ENCODE measurements at places on chromosomes 4 and X. TPM values are rescaled to one million over a fixed set of nuclear protein-coding genes. Genes with fewer than 3 reads are reported as not detected.

Gene CYBB
- 17.8 TPM for total RNA-seq

DNA sequence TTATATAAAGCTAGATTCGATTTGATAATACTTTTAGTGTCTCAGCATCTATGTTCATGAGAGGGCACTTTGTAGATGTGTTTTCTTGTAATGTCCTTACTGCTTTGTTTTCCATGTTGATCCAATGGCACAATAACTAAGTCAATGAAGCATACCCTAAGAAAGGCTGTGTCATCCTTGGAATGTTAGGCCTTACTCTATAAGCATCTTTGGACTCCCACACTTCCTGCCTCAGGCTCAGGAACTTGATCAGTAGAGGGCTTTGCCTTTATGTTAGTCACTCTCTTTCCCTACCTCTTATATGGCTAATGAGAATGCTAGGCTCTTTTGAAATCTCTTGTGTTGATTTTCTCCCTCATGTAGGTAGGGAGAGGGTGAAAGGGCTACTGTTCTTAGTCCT is 33.2 kb upstream of the EDA2R start:
- no peak overlapping the region for H3K27ac ChIP-seq
- H3K27me3 ChIP-seq, result no peaks in the 10 kb centered on the region
- H3K36me3 ChIP-seq, result no peaks in the 10 kb centered on the region
- DNase-seq, result no peak
- H3K4me3 ChIP-seq, result no peak overlapping the region

DNA sequence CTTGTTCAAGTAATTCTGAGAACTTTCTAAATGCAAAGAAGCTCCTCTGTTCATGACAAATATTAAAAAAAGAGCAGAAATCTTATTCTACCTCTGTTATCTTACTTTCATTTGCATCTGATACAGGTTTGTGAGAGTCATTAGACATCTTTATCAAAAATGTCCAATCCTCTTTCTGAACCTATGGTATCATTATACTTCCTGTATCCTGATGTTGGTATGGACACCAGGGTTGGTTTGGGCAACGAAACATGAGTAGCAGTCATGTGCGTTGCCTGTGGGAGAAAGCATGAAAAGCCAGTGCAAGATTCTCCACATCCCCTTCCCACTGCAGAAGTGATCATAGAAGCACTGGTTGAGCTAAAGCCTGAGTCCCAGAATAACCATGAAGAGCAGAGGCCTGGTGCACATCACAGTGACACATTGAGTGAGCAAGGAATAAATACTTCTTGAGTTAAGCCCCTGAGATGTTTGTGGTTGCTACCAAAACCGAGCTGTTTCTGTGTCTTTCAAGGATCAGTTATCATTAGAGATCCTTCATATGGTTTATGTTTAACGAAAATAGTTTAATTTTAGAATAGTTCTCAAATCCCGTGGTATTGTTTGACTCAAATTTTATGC is 197.2 kb downstream of the BANK1 start:
- no peak overlapping the region for H3K27ac ChIP-seq
- H3K4me1 ChIP-seq, result no peaks in the 10 kb centered on the region
- no peak overlapping the region for H3K4me3 ChIP-seq
- DNase-seq, result no peak
- no peaks in the 10 kb centered on the region for H3K36me3 ChIP-seq

GRCh38 chr4:139152249-139152648 is 24.8 kb downstream of the ELF2 start:
- H3K27ac ChIP-seq, result no peak overlapping the region
- H3K4me3 ChIP-seq, result no peak overlapping the region
- DNase-seq, result no peak

DNA sequence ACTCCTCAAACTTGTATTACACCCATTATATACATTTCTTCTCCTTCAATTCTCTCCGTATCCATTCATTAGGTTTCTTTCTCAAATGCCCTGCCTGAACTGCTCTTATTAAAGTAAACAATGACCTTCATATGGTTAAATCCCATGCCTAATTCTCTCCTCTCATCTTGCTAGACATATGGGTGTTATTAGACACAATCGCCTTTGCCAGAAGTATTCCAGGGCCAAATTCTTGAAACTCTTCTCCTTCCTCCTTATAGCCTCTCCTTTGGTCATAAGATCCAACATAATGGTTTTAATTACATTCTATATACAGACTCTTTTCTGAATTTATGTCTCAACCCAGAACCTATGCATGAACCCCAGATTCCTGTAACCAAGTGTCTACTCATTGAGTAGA is 4.8 kb downstream of the ANXA10 start:
- no peaks in the 10 kb centered on the region for H3K27me3 ChIP-seq
- no peaks in the 10 kb centered on the region for H3K4me1 ChIP-seq
- no peak overlapping the region for H3K27ac ChIP-seq
- no peaks in the 10 kb centered on the region for H3K36me3 ChIP-seq
- H3K4me3 ChIP-seq, result no peak overlapping the region
- DNase-seq, result no peak

GRCh38 chr4:52648836-52649235 is 10.3 kb downstream of the USP46 start:
- no peak overlapping the region for H3K27ac ChIP-seq
- DNase-seq, result no peak
- H3K27me3 ChIP-seq, result no peaks in the 10 kb centered on the region

Gene NPNT
- total RNA-seq, result 25.2 TPM

GRCh38 chr4:17189401-17189720 is 290.9 kb upstream of the LDB2 start:
- H3K36me3 ChIP-seq, result no peaks in the 10 kb centered on the region
- no peaks in the 10 kb centered on the region for H3K27me3 ChIP-seq
- H3K27ac ChIP-seq, result no peak overlapping the region

DNA sequence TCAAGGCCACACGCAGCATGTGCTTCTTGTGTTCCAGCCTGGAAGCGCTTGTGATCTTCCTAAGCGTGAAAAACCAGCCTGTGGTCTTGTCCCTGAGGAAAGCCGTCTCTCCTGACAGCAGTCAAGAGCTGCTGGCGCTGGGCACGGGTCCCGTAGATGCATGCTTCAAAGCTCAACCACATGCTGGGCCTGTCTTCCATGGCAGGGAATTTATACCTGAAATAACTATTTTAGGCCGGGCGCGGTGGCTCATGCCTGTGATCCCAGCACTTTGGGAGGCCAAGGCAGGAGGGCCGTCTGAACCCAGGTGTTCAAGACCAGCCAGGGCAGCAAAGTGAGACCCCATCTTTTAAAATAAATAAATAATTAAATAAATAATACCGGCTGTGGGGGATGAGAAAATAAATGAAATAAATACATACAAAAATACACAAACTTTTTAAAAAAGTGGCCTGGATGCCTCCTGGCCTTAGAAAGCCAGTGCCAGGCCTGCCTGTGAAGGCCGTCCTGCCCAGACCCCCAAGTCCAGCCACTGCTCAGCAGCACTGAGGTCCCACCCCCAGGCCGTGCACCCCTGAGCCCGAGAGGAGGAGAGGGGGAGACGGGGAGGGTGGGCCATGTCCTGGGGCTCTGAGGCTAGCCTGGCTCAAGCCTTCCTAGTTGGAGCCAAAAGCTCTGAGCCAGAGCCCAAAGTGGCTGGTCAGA is 10.4 kb downstream of the LRPAP1 start:
- H3K4me3 ChIP-seq, result no peak overlapping the region
- H3K4me1 ChIP-seq, result no peaks in the 10 kb centered on the region
- DNase-seq, result peak; percentile 2
- H3K36me3 ChIP-seq, result peaks cover 11% of the 10 kb centered on the region

GRCh38 chrX:140508958-140509357 is 4.1 kb upstream of the SOX3 start:
- peaks cover 6% of the 10 kb centered on the region for H3K4me1 ChIP-seq
- no peak overlapping the region for H3K4me3 ChIP-seq
- no peak for DNase-seq
- peaks cover 85% of the 10 kb centered on the region for H3K27me3 ChIP-seq
- H3K27ac ChIP-seq, result no peak overlapping the region

- H3K4me3 ChIP-seq, result no peak overlapping the region
- H3K36me3 ChIP-seq, result no peaks in the 10 kb centered on the region
- no peaks in the 10 kb centered on the region for H3K27me3 ChIP-seq
- no peak overlapping the region for H3K27ac ChIP-seq
These were observed 2534.9 kb downstream of the PCDH7 start for GRCh38 chr4:33255094-33255493.

Gene REELD1
- not detected for total RNA-seq
